ENCODE measurements at places on chromosomes 4 and X.
A peak's percentile ranks its signal among the peaks of the same experiment; 100 is the strongest.

DNA sequence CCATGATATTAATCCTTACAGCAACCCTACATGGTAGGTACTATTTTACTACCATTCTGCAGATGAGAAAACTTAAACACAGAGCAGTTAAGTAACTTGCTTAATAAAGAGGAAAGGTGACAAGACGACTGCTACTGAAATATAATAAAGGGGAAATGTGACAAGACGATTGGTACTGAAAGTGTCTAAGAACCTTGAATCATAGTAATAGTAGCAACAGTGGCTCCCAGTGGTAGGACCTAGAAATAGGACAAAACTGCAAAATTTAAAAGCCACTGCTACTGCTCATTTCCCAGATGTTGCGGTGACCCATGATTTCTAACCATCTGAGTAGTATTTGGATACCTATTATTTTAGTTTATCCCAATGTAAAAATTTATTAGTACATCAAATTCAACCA is 89.5 kb downstream of the TASL start:
- ATAC-seq, result peak; percentile 80

GRCh38 chr4:140463614-140464013 is 34.5 kb downstream of the MGAT4D start:
- ATAC-seq, result no peak

DNA sequence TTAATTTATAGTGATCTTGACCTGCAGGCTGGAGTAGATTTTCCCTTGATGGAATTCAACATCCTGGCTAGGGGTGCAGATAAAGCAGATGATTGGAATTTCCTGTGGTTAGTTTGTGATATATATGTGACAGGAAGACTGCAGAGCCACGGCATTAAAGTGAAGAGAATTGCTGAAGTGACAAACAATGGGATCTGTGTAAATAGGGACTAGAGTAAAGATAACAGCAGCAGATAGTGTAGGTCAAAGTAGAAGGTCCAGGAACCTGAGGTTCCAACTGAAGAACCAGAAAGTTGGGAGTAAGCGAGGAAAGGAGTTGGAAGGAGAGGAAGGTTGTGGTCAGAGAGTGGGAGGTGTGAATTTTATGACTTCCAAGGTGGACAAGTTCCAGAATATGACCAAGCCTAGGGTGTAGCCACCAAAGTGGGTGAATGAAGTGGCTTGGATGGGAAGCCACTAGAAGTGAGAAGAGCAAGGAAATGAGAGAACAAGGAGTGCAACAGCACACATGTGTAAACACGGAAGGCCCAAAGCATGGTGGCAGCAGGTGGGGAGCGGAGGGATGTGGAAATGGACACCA is 325.0 kb downstream of the RAB28 start:
- no peak for ATAC-seq

- peak; percentile 74 for ATAC-seq
These were observed 15.8 kb upstream of the SLC25A4 start for GRCh38 chr4:185127021-185127925.

DNA sequence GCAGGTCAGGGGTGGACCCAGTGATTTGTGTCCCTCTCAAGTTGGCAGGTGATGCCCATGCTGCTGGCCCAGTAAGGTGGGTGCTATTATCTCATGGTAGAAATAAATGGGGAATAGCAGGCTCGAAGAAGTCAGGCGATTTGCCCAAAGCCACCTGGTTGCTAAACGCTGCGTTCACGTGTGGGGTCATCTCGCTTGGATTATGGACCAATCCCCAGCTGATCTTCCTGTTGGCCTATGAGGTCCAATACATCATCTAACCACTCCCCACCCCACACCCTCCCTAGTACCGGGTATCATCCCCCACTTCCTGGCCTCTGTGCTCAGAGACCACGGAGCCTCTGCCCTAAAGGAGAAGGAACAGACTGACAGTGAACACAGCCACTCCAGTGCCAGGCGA is 18.3 kb upstream of the MSX1 start:
- no peak for ATAC-seq

GRCh38 chr4:14124816-14125215 is 497.3 kb upstream of the BOD1L1 start:
- ATAC-seq, result no peak

DNA sequence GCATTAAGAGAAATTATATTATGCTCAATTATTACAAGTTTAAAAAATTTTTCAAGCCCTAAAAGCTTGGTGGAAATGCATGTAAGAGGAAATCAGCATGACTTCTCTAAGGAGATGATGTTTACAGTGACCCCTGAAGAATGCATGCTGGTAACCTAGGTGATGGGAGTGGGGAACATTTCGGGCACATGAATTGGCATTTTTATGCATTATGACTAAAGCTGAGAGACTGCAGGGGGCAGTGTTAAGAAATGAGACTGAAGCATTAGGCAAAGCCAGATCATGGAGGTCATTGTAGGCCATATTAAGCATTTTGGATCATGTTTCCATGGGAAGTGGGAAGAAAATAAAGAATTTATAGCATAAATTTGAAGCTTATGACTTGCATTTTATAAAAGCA is 421.3 kb downstream of the FAT4 start:
- peak; percentile 28 for ATAC-seq

DNA sequence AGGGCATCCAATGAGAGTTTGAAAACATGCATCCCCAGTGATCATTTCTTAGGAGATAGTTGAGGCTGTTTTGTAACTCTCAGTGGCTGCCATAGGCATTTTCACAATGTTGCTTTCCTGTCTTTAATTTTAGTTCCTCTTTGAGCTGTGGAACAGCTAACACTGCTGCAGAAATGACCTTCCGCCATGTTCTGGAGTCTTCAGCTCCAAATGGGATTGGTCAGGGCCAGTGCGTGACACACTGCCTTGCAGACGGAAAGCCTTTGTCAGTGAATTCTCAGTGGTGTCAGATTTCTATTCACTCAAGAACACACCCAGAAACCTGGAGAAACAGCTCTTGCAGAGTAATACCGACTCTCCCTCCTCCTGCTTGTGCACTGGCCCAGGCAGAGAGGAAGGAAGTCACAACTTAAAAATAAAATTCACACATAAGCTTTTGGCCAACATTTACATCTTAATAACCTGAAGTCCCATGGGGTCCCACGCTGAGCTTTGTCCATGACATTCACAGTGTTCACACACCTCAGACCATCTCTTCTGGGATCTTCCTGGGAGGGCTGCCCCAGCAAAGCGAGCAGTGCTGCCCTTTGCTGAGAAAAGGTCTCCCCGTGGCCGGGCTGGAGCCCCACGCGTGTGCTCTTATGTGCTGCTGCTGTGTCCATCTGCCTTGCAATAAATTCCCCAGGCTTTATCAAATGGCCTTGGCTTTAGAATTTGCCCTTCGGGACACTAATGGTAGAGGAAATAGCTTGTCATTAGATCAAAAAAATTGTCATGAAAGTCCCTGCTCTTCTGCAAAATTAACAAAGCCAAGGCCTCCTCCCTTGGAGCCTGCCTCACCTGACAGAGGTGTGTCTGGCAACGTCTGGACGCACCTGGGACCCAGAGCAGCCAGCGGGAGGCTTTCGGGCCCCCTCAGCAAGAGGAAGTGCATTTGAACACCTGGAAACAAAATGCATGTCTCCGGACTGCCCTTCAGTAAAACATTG is 126.8 kb downstream of the IRF2 start:
- ATAC-seq, result no peak

DNA sequence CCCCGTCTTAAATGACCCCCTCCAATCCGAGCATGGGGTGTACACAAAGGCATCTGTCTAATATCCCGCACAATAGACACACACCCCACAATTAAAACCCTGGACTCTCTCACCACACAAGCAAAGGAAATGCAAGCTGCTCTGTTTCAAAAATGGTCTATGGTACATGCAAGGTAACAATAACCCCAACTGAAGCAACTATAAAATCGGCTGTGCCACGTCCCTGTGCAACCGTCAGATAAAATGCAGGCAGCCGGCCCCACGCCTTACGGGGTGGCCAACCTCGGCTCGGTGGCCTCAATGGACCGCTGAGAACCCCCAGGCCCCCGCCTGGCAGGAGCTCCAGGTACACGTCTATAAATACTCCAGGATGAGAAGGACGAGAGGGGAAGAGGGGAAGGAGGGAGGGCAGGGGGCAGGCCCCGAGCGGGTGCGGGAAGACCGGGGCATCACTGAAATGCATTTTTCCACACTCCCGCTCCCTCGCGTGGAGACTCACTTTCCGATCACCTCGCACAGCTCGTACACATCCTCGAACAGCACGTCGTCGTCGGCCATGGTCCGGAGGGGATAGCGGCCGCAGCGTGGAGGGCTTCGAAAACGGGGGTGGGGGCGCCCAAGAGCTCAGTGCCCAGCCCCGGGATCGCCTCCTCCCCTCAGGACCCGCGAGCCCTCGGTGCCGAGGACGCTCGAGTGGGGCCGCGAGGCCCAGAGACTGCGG is 763 bp downstream of the CASK start:
- peak; percentile 21 for ATAC-seq

- ATAC-seq, result peak; percentile 97
These were observed 49.2 kb downstream of the MOSPD2 start for GRCh38 chrX:14922437-14922836.

GRCh38 chr4:140359562-140360427 is 13.7 kb upstream of the SCOC start:
- peak; percentile 99 for ATAC-seq

- ATAC-seq, result peak; percentile 44
These were observed 11.3 kb upstream of the ANOS1 start for GRCh38 chrX:8743126-8743732.

- ATAC-seq, result peak; percentile 63
These were observed at the start of gene NR0B1 for GRCh38 chrX:30309139-30309571. Gene NR0B1 (minus strand): TSS chrX:30309390. CDS start chrX:30309363, 27 bp downstream.

DNA sequence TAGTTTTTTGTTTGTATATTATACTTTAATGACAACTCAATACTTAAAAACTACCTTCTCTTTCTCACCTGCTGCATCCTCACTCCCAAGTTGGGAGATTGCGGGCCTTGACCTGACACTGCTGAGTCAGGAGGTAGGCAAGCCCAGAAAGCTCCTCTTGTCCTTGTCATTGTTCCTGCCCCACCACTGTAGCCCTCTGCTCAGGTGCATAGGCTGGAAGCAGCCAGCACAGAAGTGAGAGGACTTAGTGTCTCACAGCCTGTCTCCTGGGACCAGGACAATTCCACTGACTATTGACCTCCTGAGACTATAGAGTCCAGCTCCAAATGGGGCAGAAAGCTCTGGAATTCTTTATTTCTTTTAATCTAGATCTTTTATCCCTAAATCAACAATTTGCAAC is 123.5 kb upstream of the NDP start:
- ATAC-seq, result no peak

DNA sequence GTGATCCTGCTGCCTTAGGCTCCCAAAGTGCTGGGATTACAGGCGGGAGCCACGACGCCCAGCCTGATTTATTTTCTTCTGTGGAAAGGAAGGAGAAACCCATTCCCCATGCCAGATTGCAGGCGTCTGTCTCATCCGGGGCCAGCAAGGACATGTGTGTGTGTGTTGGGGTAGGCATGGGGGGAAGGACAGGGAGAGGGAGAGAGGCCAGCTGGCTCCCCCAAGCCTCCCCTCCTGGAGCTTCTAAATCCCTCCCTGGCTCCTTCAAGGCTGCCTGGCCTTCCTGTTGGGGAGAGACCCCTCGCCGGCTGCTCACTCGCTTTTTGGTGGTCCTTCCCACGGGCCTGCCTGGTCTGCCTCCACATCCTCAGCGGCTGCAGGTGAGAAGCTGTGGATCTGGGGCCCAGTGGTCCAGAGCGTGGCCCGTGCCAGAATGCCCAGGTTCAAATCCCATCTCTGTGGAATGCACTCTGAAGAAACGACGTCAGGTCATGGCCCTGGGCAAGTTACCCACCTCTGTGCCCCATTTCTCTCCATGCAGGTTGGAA is 1.3 kb upstream of the PLXNB3 start:
- ATAC-seq, result no peak

DNA sequence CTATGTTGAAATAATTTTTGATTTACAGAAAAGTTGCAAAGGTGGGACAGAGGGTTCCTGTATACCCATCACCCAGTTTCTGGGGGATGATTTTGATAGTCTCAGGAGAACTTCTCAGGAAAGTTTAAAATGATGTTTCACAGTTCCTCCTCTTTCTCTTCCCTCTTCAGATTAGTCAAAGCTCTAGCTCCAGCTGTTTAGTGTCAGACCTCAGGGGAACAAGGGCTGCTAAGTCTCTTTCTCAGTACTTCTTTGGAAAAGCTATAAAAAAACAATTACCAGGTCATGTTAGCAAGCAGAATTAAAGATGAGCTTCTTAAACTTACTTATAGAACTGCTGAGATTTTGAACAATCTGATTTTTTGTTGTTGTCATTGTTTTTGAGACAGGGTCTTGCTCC is 12.2 kb downstream of the IL13RA1 start:
- ATAC-seq, result no peak

DNA sequence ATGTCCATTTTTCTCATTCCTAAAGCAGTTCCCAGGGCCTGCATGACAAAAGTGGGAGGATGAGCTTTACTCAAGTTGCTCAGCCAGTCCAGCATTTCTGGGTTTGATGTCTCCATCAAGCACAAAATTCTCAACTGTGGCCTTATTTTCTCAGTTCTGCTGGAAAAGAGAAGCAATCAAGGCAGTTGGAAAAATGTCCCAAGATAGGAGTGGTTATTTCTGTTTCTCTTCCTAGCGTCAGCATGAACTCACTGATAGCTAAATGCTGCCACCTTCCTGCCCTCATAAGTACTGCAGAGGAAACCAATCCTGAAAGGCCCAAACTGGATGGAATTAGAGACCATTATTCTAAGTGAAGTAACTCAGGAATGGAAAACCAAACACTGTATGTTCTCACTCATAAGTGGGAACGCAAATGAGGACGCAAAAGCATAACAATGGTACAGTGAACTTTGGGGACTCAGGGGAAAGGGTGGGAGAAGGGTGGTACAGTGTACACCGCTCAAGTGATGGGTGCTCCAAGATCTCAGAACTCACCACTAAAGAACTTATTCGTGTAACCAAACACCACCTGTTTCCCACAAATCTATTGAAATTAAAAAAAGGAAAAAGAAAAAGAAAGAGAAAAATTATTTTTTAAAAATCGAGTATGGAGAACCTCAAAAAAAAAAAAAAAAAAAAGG is 29.6 kb downstream of the ADH7 start:
- ATAC-seq, result peak; percentile 94

DNA sequence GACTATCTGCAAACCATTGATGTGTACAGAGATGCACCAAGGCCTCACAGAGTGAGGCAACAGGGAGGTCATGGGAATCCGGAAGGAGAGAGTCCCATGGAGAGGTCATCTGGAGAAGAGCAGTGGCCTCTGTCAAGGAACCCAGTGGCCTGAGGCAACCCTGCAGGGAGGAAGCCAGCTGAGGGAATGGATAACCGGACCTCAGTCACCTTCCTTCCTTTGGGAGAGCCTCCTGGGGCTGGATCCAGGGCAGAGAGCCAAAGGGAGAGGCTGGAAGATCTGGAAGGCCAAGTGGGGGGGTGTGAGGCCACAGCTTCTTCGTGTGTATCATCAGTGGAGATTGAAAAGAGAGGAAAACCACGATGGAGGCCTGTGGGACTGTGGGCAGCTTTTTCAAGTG is 24.3 kb upstream of the CD38 start:
- no peak for ATAC-seq

- peak; percentile 45 for ATAC-seq
These were observed 64.8 kb downstream of the QDPR start for GRCh38 chr4:17447056-17447455.

GRCh38 chr4:23384741-23385140 is 505.1 kb downstream of the PPARGC1A start:
- no peak for ATAC-seq

Measured in SK-N-SH treated with all-trans-retinoic acid at 6 μM for 48 hours (cell line).